PC-3 (cell line): ENCODE measurements at places on chromosomes 5 and 9. TPM values are rescaled to one million over a fixed set of nuclear protein-coding genes. Genes with fewer than 3 reads are reported as not detected.

- DNase-seq, result no peak
Observed at GRCh38 chr5:157217289-157218024, 36.8 kb downstream of the ITK start.

DNA sequence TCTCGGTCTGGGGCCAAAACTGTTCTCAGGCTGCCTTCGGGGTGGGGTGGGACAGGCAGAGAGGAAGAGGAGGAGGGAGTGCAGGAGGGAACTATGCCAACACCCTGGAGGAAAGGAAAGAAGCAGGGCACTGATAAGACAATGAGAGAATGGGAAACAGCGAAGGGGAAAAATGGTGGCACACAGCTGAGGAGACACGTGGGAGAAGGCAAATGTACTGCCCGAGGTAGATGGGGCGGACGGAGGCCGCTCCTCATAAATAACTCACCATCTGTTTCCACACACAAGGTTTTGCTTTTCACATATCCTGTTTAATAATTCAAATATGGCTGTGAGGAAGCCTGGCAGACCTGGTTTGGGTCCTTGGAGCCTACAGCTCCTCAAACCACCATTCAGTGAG, 148.2 kb upstream of the LRRTM2 start:
- no peak for DNase-seq

GRCh38 chr9:12391839-12392509, 301.2 kb upstream of the TYRP1 start:
- DNase-seq, result no peak

Gene TEX48
- 2.4 TPM in 1 of 2 replicates, not detected in the other for total RNA-seq

DNA sequence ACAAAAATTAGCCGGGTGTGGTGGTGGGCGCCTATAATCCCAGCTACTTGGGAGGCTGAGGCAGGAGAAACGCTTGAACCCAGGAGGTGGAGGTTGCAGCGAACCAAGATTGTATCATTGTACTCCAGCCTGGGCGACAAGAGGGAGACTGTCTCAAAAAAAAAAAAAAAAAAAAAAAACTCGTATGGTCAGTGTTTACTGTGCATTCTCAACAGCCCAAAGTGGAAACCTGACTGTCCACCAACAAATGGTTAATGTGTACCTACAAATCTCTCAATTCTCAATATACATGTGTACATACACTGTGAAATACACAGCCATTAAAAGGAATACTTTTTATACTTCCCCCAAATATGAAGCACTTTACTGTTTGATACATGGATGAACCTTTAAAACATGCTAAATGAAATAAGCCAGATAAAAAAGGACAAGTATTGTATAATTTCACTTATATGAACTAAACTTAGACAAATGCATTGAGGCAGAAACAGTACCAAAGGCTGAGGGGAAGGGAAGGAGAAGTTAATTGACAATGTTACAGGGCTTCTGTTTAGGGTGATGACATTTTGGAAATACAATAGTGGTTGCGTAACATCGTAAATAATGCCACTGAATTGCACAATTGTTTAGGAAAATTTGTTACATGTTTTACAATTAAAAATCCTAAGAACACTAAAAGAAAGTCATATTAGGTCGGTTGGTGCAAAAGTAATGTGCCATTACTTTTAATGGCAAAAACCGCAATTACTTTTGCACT, 16.5 kb downstream of the DNAJA1 start:
- peak; percentile 6 for DNase-seq

DNA sequence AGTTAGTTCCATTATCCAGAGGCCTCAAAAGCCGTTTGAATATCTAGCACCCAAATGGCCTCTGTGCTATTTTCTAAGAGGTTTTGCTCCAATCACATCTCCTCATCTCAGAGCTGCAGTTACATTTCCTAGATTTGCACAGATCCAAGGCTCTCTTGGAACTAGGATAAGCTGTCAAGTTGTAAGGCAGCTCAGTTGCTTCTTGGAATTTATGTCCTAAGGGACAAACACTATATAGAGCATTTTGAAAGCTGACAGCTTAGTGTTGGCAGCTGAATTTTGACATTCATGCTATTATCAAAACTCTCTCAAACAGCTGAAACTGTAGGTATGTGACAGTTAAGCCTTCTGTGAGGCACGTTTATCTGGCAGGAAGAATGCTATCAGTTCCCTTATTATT, 97.0 kb downstream of the MACIR start:
- DNase-seq, result no peak
